ENCODE measurements at places on chromosomes 16 and 17.

- DNase-seq = peak; percentile 22
These were observed 32.4 kb downstream of the SMARCE1 start for GRCh38 chr17:40615068-40615840.

DNA sequence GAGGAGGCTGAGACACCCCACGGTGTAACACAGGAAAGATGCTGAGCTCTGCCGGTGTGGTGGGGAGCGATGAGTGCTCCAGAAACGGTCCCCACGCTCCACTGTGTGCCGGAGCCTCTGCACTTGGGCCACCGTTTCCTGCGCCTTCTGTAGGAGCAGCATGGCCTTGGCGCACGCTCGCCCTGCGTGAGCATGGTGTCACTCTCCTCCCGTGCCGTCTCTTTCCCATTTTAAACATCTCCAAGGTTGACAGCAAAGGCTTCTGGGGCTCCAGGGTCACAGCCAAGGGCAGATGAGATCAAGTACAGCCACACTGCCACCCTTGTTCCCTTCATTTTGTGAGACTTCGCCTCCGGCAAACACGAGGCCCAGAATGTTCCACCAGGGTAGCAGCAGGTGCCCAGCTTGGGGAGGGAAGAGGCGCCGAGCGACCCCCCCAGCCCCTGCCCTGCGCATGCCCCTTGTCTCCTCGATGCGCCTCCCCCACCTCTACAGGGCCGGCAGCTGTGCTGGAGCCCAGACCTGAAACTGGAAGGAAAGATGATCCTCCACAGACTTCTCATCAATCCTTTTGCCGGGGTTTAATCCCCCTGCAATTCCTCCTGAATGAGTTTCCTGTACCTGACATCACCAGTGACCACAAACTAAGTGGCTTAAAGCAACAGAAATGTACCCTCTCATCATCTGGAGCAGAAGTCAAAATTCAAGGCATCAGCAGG lies 19.9 kb upstream of the OSGIN1 start:
- no peak for DNase-seq

GRCh38 chr17:29123111-29123510 lies 57.1 kb downstream of the MYO18A start:
- no peak for DNase-seq

- DNase-seq = no peak
These were observed 407 bp downstream of the MCRIP1 start for GRCh38 chr17:81832608-81833159.

DNA sequence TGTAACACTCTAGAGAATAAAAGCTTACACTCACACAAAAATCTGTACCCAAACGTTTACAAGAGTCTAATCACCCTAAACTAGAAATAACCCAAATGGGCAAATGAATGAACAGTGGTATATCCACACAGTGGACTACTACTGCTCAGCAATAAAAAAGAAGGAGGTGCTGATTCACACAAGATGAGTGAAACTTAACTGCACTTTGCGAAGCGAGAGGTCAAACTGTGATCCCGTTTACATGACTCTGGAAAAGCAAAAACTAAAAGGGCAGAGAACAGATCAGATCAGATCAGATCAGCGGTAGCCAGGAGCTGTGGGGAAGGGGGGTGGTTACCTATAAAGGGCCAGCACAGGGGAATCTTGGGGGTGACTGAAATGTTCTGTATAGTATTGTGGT lies 113.4 kb downstream of the TRIM37 start:
- no peak for DNase-seq

DNA sequence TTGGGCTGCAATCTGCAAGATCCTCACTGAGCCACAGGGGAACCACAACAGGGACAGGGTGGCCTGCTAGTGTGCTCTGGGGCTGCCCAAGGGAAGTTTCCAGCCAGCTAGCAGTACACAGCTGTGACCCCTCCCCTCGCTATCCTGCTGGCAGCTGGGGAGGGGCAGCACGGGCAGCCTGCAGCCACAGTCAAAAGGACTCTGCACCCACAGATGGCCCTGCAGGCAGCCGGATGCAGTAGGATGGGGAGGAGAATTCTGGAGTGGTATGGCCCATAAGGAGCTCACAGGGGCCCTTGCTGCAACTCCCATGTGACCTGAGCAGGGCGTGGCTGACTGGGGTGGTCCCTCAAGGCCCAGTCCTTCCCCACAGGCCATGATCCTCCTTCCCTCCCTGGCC lies 74.3 kb downstream of the PLD6 start:
- DNase-seq = no peak

DNA sequence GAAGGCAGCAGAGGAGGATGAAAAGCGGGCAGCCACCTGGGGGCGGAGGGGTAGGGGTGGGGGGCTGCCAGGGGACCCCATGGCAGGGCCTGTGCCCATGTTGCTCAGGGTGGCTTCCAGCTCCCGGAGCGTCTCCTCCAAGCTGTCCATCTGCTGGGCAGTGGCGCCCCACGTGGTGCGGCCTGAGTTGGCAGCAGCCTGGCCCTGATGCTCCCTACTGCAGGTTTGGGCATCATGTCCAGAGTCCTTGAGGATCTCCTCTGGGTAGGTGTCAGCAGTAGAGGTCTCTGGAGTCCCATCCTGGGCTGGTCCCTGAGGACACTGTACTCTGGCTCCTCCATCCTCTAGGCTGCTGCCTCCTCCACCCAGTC lies 60.9 kb downstream of the SRCIN1 start:
- DNase-seq = no peak

- peak; percentile 90 for DNase-seq
These were observed 75.6 kb downstream of the CHD9 start for GRCh38 chr16:53130159-53131049.

GRCh38 chr16:81528256-81528655 lies 83.6 kb downstream of the CMIP start:
- DNase-seq = no peak

- DNase-seq = no peak
These were observed 20.7 kb upstream of the BCAR1 start for GRCh38 chr16:75272097-75272551.

DNA sequence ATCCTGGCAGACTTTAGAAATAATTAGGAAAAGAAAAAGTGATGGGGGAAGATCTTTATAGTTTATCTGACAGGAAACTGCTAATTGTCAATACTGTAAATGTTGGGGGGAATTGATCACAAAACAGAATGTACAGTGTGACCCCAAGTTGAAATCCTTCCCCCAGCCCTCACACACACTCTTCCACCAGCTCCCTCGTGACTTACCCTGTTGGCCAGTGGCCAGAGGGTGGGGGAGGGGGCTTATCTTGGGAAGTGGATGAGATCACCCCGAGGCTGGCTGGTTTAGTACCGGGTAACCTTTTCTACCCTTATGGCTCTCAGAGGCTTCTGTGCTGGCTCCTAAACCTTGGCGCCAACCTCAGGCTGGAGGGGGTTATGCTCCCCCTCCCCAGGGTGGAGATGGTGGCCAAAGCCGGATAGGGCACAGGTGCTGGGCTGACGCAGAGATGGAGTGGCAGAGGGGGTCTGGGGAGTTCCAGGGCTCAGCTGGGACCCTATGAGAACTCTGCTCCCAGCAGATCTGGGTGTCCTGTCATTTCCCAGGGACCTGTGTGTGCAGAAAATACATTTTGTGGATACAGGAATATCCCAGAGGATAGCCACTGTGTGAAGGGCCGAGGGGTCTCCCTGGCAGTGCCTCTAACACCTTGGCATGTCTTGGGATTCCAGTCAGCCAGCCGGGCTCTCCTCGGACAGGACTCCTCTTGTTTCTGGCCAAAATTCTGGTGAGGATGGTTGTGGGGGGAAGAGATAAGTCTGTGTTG lies 18.6 kb downstream of the CDH16 start:
- peak; percentile 75 for DNase-seq

- no peak for DNase-seq
These were observed 414.1 kb upstream of the SALL1 start for GRCh38 chr16:51565184-51565583.

DNA sequence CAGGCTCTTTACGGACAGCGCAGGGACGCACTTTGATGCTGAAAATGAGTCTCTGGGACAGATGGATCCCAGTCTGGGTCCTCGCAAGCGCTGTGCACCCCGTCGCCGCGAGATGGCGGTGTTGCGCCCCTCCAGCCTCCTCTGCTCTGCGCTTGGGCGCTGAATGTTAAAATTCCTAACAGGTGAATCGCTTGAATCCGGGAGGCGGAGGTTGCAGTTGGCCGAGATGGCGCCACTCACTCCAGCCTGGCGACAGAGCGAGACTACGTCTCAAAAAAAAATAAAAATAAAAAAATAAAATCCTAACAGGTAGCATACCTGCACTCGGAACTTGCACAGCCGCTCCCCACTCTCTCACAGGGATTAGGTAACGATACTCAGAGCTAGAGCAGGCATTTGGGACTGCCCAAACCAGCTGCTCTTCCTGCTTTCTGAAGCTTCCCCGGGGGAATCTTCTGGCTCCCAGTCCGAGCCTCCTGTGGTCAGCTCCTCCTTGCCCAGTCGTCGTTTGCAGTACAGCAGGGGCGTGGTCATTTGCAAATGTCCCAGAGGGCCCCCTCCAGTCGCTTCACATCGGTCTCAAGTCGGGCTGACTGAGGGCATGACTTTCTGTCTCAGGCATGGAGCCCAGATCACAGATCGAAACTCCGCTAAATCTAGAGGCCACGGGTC lies 26.2 kb upstream of the OSGIN1 start:
- peak; percentile 51 for DNase-seq

- no peak for DNase-seq
These were observed 40.1 kb downstream of the ZNF276 start for GRCh38 chr16:89761304-89761922.

DNA sequence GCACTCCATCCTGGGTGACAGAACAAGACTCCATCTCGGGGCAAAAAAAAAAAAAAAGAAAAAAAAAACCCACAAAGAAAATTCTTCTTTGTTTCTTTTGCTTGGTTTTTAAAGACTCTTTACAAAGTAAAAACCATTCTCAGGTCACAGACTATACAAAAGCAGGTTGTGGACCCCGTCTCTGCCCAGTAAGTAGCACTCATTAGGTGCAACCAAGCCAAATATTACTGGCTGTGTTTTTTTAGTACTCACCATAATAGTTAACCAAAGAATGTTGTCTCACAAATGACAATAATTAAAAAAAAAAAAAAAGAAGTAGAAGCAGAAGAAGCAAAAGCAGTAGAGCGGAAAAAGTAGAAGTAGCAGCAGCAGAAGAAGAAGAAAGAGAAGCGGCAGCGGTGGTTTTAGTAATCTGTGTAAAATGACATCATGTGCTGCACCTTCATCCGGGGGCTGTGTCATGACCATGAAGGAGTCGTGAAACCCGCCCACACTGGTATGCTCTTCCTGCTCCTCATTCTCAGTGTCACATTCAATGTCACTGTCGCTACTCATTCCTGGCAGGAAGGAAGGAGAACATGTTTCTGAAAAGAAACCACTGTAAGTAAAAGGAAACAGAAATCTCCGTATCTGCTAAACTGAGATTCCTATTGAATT lies 105.4 kb downstream of the TRIM37 start:
- DNase-seq = peak; percentile 77

DNA sequence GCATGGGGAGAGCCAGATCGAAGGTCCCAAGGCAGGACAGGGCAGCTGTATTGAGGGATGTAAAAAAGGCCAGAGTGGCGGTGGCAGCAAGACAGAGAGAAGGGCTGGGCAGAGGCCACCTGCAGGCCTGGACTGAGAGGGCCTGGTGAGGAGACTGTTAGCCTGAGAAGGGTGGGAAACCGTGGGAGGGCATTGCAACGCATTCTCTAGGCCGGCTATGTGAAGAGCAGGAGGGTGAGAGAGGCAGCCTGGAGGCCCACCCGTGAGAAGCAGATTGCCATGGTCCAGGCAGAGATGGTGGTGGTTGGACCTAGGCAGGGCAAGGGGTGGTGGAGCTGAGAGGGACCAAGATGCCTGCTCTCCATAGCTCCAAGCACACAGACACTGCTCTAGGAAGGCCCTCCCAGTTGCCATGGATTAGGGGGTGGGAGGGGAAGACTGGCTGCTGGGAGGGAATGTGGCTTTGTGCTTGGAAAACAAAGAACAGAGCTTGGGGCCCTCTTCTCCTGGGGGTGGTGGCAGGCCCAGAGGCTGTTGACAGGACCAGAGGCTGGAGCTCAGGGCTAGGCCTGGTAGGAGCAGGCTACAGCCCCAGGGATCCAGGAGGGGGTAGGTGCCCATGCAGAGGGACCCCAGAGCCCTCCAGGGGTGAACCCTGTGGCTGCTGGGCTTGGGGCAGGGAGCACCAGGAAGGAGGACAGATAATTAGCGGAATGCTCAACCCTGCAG lies 12.4 kb upstream of the TCAP start:
- DNase-seq = no peak

GRCh38 chr16:83955218-83956130 lies 2.4 kb downstream of the OSGIN1 start:
- peak; percentile 55 for DNase-seq

GRCh38 chr16:89293276-89294143 lies 76.0 kb downstream of the ZNF778 start:
- no peak for DNase-seq

DNA sequence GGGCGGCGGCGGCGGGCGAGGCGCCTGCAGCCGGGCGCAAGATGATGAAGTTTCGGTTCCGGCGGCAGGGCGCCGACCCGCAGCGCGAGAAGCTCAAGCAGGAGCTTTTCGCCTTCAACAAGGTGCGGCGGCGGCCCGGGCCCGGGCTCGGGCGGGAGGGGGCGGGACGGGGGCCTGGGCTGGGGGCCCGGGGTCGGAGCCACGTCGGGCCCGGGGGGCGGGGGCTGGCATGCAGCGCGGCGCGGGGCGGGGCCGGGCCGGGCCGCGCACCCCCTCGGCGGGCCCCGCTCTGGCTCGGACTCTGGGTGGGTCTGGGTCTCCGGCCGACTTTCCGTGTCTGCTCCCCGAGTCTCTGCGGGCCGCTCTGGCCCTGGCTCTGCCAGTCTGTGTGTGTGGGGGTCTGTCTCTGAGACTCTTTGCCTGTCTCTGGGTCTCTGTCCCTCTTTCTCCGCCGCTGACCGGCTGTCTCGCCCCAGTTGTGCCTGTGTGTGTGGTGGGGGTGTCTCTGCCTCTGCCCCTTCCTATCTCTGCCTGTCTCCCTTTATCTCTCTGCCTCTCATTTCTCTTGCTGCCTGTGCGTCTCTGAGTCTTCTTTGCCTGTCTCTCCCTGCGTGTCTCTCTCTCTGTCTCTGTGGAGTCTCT lies 328 bp downstream of the LLGL1 start:
- no peak for DNase-seq

GRCh38 chr16:24427840-24428239 lies 111.5 kb upstream of the RBBP6 start:
- DNase-seq = no peak

DNA sequence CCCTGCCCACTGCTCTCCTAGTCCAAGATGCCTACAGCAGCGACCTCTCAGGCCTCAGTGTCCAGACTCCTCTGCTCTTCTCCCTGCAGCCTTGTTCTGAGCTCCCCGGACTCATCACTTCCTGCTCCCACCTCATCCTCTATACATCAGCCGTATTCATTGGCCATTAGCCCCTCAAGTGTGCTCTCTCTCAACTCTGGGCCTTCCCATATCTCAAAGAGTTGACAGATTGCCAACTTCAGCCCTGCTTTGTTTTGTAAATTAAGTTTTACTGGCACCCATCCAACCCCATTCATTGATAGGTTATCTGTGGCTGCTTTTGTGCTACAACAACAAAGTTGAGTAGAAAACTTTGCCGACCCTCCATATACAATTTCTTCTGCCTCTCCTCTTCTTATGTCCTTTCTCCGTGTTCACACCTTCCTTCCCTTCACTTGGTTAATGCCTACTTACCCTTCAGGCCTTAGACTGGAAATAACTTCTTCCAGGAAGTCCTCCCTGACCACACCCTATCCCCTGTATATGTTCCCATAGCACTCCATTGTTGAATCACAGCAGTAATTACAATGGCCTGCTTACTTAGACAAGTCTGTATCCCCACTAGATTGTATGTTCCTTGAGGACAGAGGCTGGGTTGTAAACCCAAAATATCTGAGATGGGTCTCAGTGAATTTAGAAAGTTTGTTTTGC lies 63.4 kb upstream of the TANC2 start:
- DNase-seq = no peak

- peak; percentile 92 for DNase-seq
These were observed at the start of gene DCAKD for GRCh38 chr17:45051060-45051719. Gene DCAKD, minus strand, starts transcription at chr17:45051632. Its CDS starts 16,747 bp downstream, at chr17:45034885.

- no peak for DNase-seq
These were observed 13.5 kb downstream of the CCL11 start for GRCh38 chr17:34299027-34299426.

Data from brain microvascular endothelial cell (primary cell).